ENCODE measurements at places on chromosomes 16 and 17.

DNA sequence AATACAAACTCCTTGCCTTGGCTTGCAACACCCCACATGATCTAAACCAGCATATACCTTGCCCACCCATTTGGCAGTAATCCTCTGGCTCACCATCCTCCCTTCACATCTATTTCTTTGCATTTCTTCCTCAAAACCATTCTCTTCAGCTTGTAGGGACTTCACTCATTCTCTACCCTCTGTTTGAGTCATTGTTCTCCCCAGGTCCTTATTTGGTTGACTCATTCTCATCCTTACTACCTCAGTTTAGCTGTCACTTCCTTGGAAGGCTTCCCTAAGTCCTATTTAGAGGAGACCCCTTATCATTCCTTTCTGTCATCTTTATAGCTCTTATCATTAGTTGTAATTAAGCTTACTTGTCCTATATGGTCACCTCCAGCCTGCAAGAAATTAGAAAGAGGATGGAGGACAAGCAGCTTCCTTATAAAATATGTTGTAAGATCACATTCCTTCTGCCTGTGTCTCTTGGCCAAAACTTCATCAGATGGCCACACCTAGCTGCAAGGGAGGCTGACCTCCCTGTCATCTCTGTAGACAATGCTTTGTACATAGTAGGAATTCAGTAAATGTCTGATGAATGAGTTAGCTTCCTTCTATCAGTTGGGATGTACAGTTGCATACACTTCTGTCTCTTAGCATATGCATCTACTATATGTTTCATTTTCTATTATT is 1.7 kb downstream of the TTC19 start:
- no peak for DNase-seq

- DNase-seq, result no peak
Measured at GRCh38 chr17:269616-270514, 82.7 kb downstream of the RPH3AL start.

- no peak for DNase-seq
Measured at GRCh38 chr17:41010441-41010840, 1.5 kb upstream of the KRTAP3-1 start.

DNA sequence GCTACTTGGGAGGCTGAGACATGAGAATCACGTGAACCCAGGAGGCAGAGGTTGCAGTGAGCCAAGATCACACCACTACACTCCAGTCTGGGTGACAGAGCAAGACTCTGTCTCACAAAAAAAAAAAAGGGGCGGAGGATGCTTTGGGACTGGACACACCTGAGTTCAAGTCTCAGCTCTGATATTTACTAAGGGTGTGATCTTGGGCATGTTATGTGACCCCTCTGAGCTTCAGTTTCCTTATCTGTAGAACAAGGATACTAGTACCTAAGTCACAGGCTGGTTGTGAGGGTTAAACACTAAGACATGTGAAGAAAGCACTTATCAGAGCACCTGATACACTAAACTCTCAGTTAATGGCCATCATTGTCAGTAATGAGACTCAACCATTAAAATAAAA is 25.9 kb downstream of the HOXB1 start:
- DNase-seq, result no peak

- no peak for DNase-seq
Measured at GRCh38 chr17:67666710-67667109, 51.0 kb upstream of the NOL11 start.

- DNase-seq, result no peak
Measured at GRCh38 chr16:59121411-59122261, 387.5 kb upstream of the GOT2 start.

- no peak for DNase-seq
Measured at GRCh38 chr16:15739950-15740349, 89.9 kb downstream of the NDE1 start.

- no peak for DNase-seq
Measured at GRCh38 chr17:45266372-45266926, 4.6 kb upstream of the SPATA32 start.

DNA sequence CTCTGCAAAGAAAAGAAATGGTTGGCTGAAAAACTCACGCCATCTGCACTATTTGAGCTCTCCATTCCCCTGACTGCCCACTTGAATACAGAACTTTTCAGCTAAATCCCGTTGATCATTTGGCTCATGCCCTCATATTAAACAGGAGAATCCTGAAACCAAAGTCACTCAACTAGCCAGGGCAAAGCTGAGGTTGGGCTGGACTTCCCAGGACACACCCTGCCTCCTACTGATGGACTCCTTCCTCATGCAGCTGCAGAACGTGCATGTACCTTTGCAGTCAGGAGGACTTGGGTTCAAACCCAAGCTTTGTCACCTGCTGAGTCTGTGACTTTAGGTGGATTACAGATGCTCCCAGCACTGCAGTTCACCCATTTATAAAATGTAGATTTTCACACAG is 7.7 kb downstream of the ASIC2 start:
- DNase-seq, result no peak

- no peak for DNase-seq
Measured at GRCh38 chr17:82940226-82941020, 100.6 kb upstream of the ZNF750 start.

DNA sequence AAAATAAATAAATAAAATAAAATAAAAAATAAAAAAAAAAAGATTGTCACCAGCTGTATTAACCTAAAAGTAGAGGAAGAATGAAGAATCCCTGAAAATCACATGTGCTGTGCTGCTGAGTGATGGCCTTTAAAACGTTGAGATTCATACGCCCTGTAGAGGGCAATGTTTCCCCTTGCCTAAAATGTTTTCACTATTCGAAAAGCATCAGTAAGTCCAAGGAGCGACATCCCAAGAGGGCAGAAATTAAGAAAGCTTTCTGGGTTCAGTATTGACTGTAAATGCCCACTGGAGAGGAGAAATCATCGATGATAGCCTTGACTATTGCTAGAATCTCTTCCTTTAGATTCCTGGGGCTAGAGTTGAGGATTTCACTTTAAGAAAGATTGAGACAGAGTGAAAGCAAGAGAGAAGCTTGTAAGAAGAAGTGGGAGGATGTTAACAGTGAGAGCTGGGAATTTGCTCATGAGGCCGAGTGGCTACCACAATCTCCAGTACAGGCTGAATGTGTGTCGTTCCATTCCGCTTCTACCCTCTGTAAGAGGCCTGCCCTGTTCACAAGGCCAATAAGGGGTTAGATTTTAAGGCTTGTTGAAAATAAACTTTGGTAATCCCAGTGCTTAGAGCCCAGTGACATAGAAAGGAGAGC is 170.8 kb upstream of the FAM20A start:
- DNase-seq, result no peak

- no peak for DNase-seq
Measured at GRCh38 chr17:10768750-10769251, 35.1 kb downstream of the TMEM238L start.

DNA sequence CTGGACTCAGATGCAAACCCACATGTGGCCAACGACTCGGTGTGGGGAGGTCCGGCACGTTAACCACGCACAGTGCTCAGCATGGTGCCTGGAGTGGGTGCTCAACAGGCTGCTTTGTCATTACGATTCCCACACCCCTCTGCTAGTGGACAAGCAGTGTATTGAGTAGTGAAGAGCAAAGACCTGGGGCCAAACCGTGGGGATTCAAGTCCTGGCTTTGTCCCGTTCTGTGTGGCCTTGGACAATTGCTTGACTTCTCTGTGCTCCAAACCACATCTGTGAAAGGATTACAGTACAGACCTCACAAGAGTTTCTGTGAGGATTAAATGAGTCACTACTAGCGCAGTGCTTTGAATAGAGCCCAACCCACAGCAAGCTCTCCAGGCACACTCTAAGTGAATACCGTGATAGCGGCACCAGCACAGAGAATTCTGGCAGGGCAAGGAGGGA is 33.8 kb downstream of the TRPV2 start:
- no peak for DNase-seq

DNA sequence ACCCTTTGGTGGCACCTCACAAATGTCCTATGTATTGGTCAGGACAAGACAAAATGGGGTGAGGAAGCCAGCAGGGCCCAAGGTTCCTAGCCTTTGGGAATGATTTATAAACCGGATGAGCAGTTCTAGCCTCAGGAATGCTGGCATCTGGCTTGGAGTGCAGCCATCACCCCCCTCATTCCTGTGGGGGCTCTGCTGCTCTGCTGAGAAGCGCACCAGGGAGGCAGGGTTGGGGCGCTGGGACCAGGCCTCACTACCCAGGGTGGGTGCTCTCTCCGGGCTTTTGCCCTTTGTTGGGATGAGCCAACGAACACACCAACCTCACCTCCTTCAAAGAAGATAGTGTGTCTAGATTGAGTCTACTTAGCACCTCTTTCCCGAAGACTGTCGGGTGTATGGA is 39.2 kb downstream of the TMEM11 start:
- no peak for DNase-seq

GRCh38 chr17:74678541-74678940 is 34.2 kb downstream of the CD300LF start:
- no peak for DNase-seq

DNA sequence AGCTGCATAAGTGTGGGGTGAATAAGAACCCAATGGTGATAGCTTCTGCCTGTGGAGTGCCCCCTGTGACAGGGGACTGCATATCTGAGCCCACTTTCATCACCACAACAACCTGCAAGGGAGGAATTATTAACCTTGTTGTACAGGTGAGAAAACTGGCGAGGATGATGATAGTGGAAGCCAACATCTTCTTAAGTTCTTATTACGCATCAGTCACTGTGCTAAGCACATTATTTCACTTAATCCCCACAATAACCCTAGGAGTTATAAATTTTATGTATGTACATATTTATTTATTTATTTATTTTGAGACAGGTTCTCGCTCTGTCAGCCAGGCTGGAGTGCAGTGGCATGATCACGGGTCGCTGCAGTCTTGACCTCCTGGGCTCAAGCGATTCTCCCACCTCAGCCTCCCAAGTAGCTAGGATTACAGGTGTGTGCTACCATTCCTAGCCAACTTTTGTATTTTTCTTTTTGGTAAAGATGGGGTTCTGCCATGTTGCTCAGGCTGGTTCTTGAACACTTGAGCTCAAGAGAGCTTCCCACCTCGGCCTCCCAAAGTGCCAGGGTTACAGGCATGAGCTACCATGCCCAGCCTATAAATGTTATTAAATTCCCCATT is 7.6 kb downstream of the PDILT start:
- no peak for DNase-seq
